ENCODE measurements at places on chromosomes 13 and 19.
A peak's percentile ranks its signal among the peaks of the same experiment; 100 is the strongest.

GRCh38 chr13:113854238-113855011 lies 9.5 kb downstream of the GAS6 start:
- peak; percentile 42 for DNase-seq

- DNase-seq = no peak
Observed at GRCh38 chr13:67372868-67373464, 142.8 kb upstream of the PCDH9 start.

- DNase-seq = no peak
Observed at GRCh38 chr13:25371875-25372283, at the start of gene ATP8A2. TSS of gene ATP8A2 (plus strand) at chr13:25371974. CDS start at chr13:25372213, 239 bp downstream.

GRCh38 chr13:49298903-49299605 lies 51.3 kb downstream of the CDADC1 start:
- no peak for DNase-seq

- no peak for DNase-seq
Observed at GRCh38 chr19:39934584-39935363, at the start of gene FCGBP. TSS of gene FCGBP (minus strand) at chr19:39934634.

DNA sequence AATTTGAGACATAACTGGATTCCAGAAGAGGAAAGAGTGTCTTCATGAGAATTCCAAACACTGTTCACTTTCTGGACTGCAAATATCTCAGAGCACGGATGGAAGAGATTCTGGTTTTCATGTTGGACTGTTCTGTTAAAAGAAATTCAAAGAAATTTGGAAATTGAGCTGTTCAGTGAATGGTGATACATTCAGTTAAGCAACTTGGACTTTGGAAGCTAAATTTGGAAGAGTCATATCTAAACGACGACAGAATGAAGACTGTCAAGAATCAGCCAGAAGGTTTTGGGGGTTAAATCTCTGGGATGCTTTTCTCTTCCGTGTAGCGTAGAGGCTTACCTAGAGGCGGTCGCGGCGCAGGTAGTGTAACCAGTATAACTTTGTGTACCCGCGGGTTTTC lies 25.6 kb downstream of the SAFB start:
- DNase-seq = no peak
